Left renal pelvis (tissue), 4 donors: ENCODE measurements at places on chromosomes 5 and 9. TPM values are rescaled to one million over a fixed set of nuclear protein-coding genes. Genes with fewer than 3 reads are reported as not detected.

Gene CORO2A
- 2.8 TPM for polyA plus RNA-seq

GRCh38 chr5:149267241-149267973 is 4.3 kb upstream of the AFAP1L1 start:
- DNase-seq, result no peak

- no peak for DNase-seq
These were observed 26.4 kb upstream of the FKTN start for GRCh38 chr9:105531530-105531929.

DNA sequence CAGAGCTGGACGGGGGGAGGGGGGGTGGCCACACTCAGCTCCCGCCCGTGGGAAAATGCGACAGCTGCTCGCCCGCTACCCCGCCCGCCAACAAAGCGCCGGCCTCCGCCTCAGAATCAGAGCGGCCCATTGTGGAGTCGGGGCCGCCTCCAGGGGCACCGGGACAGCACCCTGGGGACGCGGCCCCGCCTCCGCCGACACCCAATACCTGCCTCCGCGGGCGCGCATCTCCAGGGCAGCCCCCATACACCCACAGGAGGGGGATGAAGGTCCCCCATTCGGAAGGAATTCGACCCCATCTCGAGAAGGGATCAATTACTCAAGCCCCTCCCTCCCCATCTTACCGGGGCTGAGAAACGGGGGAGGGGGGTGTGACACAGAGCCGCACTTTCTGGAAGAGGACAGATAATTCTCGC is 1.3 kb downstream of the NOTCH1 start:
- no peak for DNase-seq
